Activated CD8-positive, alpha-beta T cell treated with anti-CD3 and anti-CD28 coated beads for 36 hours (primary cell): ENCODE measurements at places on chromosomes 7 and 10. TPM values are rescaled to one million over a fixed set of nuclear protein-coding genes. Genes with fewer than 3 reads are reported as not detected.

DNA sequence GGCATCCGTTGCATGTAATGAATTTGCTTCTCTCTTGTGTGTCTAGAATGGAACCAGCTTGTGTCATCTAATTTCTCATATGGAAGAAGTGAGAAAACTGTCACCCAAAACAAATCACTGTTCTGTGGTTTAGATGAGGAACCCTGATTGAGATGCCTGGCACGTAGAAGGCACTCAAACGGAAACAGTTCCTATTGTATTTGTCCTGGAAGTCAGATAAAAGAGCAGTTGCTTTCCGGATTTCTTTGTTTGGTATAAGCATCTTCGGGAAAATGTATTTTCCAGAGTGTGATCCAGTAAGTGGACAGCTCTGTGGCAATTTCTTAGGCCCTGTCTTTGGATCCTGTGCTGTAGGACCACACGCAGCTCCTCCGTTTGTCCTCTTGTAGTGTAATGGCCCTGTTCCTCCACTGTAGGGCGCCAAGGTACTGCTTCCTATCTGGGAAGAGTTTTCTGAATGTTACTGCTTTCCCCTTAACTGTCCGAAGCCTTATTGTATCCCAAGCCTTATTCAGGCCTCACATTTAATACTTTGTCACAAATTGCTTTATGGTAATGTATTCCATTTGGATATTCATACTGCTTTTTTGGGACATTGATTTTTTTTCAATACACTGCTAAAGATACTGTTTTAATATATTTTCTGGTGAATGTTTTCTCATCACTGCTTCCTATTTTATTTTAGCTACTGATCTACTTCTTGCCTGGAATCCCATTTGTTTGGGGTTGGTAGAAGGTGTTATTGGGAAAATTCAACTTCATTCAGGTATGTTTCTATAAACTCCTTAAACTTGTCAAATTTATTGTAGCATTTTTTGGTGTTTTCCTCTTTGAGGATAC lies 24.8 kb downstream of the INPP5F start:
- peak; percentile 77 for DNase-seq

HABP2 gene
- not detected for total RNA-seq

- DNase-seq: no peak
Observed at GRCh38 chr10:49350846-49351532, 44.9 kb downstream of the DRGX start.

DNA sequence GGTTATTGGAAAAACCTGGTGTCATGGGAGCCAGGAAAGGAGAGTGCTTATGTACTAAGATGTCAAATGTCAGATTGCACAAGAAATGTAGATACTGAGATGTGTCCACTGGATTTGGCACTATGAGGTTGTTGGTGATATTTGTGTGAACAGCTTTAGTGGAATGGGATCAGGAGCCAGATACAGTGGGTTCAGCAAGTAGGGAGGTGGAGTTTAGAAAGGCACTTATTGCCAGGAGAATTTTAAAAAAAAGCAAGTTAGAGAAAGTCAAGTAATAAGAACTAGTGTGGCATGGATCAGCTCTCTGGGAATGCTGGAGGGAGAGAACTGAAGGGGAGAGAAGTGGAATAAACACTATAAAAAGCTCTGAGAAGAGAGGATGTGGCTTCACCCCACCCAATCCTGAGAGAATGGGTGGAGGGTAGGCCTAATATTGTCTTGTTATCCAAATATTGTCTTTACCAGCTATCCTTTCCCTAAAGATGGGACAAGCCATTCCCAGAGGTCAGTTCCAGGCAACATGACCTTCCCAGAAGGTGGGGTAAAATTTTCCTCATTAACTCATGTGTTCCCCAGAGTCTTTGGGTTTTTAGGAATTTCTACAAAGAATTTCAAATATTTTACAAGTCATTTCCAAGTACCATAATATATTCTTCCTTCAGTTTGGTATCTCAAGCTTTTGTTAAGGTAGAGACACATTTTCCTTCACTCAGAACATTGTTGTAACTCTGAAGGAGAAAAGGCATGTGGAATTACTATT lies 42.3 kb downstream of the ENTPD1 start:
- no peak for DNase-seq

DNA sequence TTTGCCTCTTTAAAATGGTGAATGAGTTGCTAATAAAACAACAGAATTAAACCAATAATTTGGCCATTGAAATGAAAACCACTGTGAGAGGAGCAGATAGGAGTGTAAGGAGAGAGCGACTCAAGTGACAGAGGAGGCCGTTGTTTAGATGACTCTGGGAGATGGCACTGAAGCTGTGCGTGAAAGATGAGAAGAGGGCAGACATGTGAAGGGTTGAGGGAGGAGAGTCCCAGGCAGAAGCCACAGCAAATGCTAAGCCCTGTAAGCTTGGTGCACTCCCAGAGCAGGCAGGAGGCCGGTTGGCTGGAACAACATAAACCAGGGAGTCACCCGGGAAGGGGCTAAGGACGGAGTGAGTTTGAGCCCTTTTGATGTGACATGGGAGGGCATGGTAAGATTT lies 814 bp upstream of the OPALIN start:
- no peak for DNase-seq

GRCh38 chr10:27345455-27345920 lies 104.9 kb upstream of the ACBD5 start:
- DNase-seq: no peak

DNA sequence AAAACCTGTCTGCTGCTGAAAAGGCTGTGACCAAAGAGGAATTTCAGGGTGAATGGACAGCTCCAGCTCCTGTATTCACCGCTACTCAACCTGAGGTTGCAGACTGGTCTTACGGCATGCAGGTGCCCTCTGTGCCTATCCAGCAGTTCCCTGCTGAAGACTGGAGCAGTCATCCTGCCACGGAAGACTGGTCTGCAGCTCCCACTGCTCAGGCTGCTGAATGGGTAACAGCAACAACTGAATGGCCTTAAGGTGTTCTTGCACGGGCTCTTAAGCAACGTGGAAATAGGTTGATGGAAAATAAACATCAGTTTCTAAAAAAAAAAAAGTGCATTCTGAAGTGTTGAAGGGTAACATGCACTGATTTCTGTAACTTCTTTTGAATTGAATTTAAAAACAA lies 82.3 kb downstream of the DAGLB start:
- DNase-seq: no peak

ZC3HAV1 gene
- 128 TPM for total RNA-seq

EN2 gene
- not detected for total RNA-seq

- DNase-seq: peak; percentile 71
Observed at GRCh38 chr10:36888925-36889573, 236.3 kb upstream of the ANKRD30A start.
